K562 (cell line): ENCODE measurements at places on chromosomes 6 and 20. TPM values are rescaled to one million over a fixed set of nuclear protein-coding genes. Genes with fewer than 3 reads are reported as not detected.

- no peak for DNase-seq
Measured at GRCh38 chr6:71317441-71317840, 28.8 kb downstream of the OGFRL1 start.

GRCh38 chr6:30093951-30094661 lies 18.5 kb upstream of the RNF39 start:
- DNase-seq: no peak

- DNase-seq: no peak
Measured at GRCh38 chr6:25498505-25498904, 153.5 kb upstream of the SCGN start.

DNA sequence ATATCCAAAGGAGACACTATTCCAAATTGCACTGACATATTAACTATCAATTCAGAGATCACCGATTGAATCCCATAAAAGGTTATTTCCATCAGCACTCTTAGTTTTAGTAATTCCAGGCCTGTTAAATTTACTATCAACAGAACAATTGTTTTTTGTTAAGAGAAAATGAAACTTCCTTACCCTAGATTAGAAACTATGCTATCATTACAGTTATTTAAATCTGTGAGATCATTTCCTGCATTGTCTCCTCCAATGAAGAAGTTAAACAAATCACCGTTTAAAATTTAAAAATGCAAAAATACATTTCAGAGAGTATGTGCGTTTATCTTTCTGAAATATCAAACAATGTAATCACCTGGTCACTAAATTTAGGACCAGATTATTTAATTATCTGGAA lies 57.5 kb downstream of the HIVEP2 start:
- DNase-seq: no peak

- no peak for DNase-seq
Measured at GRCh38 chr6:12367412-12367811, 77.3 kb downstream of the EDN1 start.

GRCh38 chr6:30260036-30260504 lies 46.9 kb upstream of the TRIM26 start:
- no peak for DNase-seq

DNA sequence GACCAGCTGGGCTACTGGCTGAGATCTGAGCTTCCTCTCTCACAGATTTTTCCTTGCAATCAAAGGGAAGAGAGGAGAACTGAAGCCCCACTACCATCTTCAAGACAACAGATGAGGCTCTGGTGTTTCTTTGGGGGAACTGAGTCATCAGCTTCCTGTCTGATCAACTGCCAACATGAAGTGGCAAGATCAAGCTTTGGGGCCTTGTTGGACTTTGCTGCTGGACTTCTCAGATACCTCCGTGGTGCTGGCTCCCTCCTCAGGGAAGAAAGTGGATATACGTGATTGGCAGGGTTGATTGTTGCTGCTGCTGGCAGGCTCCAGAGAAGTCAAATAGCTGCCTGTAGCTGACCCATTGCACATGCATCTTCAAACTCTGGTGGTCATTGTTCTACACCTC lies 3.6 kb upstream of the TOX2 start:
- DNase-seq: no peak

DNA sequence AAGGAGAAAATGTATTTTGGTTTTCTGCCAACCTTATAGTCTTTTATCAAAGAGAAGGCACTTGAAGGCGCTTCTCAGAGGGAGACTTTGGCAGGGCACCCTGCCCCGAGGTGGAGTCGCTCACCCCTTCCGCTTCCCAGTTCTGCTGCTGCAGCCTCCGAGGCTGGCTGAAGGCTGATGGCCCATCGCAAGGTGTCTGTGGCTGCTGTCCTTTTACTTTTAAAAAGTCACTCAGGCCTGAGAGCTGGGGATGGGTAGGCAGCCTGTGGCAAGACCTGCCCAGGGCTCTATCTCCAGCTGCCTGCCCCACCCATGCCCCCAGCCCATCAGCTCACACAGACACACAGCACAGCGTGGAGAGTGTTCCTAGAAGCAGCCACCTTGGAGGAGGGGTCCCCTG lies 206.6 kb upstream of the CST7 start:
- DNase-seq: no peak

GRCh38 chr6:107600121-107600520 lies 110.2 kb downstream of the SOBP start:
- DNase-seq: no peak

GRCh38 chr20:22333885-22334545 lies 250.4 kb downstream of the FOXA2 start:
- peak; percentile 73 for DNase-seq

DNA sequence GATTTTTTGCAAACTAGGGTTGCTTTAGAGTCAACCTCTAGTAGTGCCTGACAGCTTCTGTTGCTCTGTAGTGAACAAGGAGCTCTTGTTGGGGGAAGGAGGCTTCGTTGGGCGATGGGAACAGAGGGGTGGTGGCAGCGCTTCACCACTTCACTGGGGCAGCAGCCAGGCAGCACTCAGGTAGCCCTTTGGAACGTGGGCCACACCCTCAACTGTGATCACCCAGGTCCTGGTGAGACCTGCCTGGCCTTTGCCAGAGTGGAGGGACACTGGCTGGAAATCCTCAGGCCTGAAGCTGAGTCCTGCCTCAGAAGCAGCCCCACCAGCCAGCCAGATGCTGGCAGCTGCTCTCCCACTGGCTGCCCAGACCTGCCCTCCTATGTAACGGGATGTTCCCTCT lies 10.4 kb upstream of the EDN3 start:
- DNase-seq: no peak

DNA sequence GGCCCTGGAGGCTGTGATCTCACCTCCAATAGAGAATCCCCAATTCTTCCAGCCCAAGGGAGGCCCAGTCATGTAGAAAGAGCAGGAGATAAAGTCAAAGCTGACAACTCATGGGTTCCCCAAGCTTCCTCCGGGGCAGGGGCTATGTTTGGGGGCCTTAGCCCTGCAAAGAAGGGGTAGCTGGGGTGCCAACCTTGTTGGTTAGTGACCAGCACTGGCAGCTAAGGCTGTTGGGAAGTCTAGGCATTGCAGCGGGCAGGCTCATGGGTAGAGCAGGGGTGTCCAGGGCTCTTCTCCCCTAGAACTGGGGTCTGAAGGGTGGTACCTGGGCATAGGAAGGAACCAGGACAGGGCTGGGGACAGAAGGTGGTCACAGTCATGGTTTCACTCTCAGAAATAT lies 36.4 kb downstream of the TGM2 start:
- no peak for DNase-seq

DNA sequence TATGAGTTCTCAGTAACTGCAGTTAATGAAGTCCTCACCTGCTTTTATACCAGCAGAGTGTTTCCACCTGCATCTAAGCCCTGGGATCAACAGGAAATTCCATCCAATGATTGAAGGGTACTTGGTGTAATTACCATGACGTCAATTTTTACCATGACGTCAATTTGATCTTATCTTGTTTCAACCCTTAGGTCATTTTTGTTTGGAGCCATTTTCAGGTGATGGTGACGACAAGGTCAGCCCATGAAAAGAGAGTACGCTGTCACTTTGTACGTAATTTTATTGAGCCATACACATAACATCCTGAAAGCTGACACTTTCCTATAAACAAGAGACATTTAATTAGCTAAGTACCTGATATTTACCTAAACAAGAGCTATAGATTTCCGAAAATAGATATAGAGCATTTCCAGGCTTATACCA lies at the start of gene CGA:
CGA (minus strand) TSS at position 20 of the 423 bp plus-strand sequence. CDS start 6,906 bp downstream, outside the sequence.
- DNase-seq: no peak

- no peak for DNase-seq
Measured at GRCh38 chr6:2895072-2895471, 8.0 kb downstream of the SERPINB9 start.

DNA sequence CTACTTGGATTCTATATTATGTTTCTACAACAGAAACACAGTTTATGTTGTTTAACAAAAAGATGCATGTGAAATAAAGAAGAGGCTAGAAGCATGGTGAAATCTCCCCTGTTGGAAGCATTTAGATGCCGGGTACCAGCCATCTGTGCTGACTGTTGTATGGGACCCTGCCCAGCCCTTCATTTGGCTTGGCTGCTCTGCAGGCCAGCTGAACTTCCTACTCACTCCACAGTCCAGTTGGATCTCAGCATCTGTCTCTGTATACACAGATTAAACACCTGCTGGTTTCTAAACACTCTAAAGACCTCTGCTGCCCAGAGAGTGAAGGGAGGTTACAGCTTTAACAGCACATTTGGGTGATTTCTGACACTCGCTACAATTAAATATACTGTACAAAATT lies 228.3 kb downstream of the SLC35F1 start:
- DNase-seq: no peak

DNA sequence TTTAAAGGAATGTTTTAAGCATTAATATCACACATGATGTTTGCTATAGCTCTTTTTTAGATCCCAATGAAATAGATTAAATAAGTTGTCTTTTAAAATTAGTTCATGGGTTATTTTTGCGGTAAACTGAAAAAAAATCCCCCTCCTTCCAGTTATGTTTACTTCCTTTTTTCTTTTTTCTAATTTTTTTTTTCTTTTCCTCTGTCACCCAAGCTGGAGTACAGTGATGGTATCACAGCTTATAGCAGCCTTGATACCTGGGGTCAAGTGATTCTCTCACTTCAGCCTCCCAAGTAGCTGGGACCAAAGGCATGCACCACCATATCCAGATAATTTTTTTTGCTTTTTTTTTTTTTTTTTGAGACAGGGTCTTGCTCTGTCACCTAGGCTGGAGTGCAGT lies 17.8 kb upstream of the SCAF8 start:
- DNase-seq: no peak

DNA sequence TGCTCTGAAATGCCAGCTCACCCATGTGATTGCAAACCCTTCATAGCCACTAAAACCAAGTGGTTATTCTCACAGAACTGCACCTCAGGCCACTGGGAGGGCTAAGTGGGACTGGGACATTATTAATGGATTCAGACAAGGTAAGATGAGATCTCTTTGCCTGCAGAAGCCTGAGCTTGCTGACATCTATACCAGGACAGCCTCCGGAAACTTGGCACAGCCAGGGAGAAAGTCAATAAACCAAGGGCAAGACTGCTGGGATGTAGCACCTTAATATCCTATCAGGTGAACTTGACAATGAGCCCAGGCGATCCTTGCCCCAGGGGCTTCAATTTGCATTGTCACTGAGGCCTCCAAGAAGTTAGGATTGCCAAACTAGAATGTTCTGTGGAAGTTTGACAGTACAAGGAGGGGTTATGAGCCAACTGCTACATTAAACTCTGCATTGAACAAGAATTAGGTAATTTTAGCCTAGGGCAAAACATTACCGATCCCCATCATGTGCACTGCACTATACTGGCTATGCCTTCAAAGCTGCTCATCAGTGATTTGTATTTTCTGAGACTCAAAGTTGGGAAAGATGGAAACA lies 60.1 kb upstream of the RALGAPA2 start:
- no peak for DNase-seq

DNA sequence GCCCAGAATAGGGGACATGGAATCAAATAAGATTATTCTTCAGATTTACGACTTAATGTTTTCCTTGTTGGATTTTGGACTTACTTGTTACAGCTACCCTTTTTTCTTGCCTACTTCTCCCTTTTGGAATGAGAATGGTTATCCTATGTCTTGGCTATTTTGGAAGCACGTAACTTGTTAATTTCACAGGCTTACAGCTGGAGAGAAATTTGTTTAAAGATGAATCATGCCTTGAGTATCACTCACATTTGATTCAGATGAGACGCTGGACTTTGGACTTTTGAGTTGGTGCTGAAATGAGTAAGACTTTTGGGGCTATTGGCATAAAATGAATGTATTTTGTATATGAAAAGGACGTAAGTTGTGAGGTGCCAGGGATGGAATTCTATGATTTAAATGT lies 83.3 kb downstream of the SMPDL3A start:
- DNase-seq: no peak

- DNase-seq: no peak
Measured at GRCh38 chr6:5710936-5711335, 295.8 kb downstream of the NRN1 start.

DNA sequence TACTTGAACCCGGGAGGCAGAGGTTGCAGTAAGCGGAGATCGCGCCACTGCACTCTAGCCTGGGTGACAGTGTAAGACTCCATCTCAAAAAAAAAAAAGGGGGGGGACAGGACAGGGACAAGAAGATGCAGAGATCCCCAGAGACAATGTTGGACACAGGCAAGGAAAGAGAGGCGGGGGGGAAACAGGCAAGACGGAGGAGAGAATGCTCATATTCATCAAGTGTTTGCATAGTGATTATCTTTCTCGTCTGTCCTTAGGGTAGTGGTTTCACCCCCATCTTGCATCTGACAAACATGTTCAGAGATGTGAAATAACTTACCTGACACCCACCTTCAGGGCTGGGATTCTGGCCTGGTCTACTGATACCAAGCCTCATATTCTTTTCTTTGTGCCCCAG lies 29.0 kb downstream of the CHMP4B start:
- no peak for DNase-seq

DNA sequence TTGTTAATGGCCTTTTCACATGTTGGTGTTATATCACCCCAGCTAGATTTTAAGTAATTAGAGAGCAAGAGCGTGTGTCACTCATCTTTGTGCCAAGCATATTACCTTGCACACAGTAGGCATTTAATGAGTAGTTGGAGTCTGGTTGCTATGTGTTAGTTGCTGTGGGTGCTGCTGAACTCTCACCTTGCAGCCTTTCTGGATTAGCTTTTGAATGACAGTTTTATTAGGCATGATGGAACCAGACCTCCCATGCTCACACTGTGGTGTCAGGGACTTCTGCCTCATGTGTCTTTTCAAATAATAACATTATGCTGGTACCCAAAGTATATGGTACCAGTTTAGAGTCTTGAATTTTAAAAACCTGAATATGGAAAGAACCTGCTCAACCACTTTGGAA lies 55.9 kb downstream of the TRAF3IP2 start:
- DNase-seq: no peak

DNA sequence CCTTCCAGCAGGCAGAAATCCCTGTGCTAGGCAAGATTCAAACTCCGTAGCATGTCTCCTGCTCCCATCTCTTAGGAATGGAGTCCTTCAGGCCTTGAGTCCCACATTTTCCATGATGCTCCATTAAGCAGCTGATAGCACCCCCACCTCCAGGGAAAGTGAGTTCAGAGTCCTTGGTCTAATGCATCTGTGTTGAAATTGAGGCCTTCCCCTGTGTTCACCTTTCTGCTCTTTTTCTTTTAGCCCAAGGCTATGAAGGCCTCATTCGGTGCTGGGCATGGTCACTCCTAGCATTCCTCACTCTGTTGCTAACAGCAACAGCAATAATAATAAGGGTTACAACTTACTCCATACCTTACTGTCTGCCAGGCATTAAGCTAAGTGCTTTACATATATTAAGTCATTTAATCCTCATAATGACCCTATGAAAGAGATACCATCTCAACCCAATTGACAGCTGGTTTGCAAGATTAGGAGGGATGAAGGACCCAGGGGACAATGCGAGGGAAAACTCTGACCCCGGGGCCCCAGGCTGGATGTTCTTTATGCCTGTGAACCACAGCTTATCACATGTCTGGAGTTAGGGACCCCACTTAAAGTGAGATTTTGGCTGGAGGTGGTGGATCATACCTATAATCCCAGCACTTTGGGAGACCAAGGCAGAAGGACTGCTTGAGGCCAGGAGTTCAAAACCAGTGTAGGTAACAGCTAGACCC lies 17.5 kb upstream of the PANK2 start:
- DNase-seq: peak; percentile 30

ANGPT4 gene
- polyA plus RNA-seq: not detected in 2 replicates

CNR1 gene
- 0.43 and 0.94 TPM in 2 replicates for polyA plus RNA-seq

LY6G6F gene
- 1.1 TPM in 1 of 2 replicates, not detected in the other for polyA plus RNA-seq

CST7 gene
- polyA plus RNA-seq: 0.23 TPM in 1 of 2 replicates, not detected in the other

OPN5 gene
- not detected in 2 replicates for polyA plus RNA-seq

C6orf163 gene
- 1.7 and 2.1 TPM in 2 replicates for polyA plus RNA-seq

MYB gene
- polyA plus RNA-seq: 153 and 155 TPM in 2 replicates

SOX18 gene
- polyA plus RNA-seq: 4.4 and 6.8 TPM in 2 replicates
